Activated CD8-positive, alpha-beta memory T cell treated with anti-CD3 and anti-CD28 coated beads, Interleukin-2, amount 10 ng/mL, durations not matched to agents 7 days and 5 days (primary cell): ENCODE measurements at places on chromosomes 2 and 18. TPM values are rescaled to one million over a fixed set of nuclear protein-coding genes. Genes with fewer than 3 reads are reported as not detected.

GRCh38 chr2:161273038-161273760 lies 35.0 kb upstream of the PSMD14 start:
- H3K27me3 ChIP-seq: peaks cover 29% of the 10 kb centered on the region
- DNase-seq: no peak
- no peak overlapping the region for H3K4me3 ChIP-seq
- no peak overlapping the region for H3K27ac ChIP-seq
- peaks cover 2% of the 10 kb centered on the region for H3K4me1 ChIP-seq

- no peak for DNase-seq
- H3K4me3 ChIP-seq: peak overlapping the region; percentile 87
- peaks cover 40% of the 10 kb centered on the region for H3K4me1 ChIP-seq
- peak overlapping the region; percentile 92 for H3K27ac ChIP-seq
- peaks cover 14% of the 10 kb centered on the region for H3K27me3 ChIP-seq
Measured at GRCh38 chr2:134119117-134119712, 134.7 kb upstream of the MGAT5 start.

CYRIA gene
- total RNA-seq: 0.77 TPM

LCT gene
- total RNA-seq: 0.56 TPM

ALK gene
- not detected for total RNA-seq

DNA sequence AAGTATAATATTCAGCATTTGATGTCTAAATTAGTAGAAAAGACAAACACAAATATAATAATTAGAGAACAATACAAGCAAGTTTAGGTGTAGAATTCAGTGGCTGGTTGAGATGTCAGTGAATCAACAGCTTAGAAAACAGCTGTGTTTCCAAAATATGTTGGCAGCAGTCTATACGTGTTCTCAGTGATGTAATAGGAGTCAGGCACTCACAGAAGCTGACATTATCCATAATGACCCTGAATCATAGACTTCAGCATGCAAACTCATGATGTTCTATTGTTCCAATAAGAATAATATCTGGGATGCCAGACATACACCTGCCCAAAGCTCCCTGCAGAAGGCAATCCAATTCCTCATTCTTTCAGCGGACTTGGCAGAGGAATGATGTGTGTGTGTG lies 164.7 kb downstream of the SLC8A1 start:
- no peaks in the 10 kb centered on the region for H3K36me3 ChIP-seq
- H3K4me1 ChIP-seq: no peaks in the 10 kb centered on the region
- no peak overlapping the region for H3K27ac ChIP-seq
- DNase-seq: no peak

- DNase-seq: no peak
- H3K4me1 ChIP-seq: peaks cover 4% of the 10 kb centered on the region
- no peaks in the 10 kb centered on the region for H3K36me3 ChIP-seq
- no peak overlapping the region for H3K4me3 ChIP-seq
Measured at GRCh38 chr2:216851486-216852090, 8.3 kb downstream of the TNP1 start.

GRCh38 chr18:31562726-31563125 lies 29.0 kb upstream of the TTR start:
- H3K4me3 ChIP-seq: no peak overlapping the region
- no peaks in the 10 kb centered on the region for H3K36me3 ChIP-seq
- no peak for DNase-seq
- H3K27ac ChIP-seq: no peak overlapping the region
- H3K4me1 ChIP-seq: no peaks in the 10 kb centered on the region
- peaks cover 6% of the 10 kb centered on the region for H3K27me3 ChIP-seq

MAL gene
- 54.6 TPM for total RNA-seq

DNA sequence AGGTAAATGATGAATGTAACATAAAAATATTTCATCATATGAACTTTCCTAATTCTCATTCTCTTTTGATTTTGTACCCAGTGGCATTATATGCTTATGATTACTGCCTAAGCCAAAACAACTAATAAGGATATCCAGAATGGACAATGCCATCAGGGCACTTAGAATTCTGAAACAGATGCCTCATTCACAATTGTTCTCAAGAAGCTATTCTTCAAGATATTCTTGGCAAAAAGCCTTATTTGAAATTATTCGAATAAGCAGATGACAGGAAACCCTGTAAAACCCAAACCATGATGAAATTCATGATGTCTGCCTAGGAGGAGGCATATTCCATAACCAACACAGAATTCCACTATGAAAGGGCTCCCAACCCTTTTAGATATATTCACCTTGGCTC lies 353.2 kb upstream of the TRIB2 start:
- H3K27ac ChIP-seq: no peak overlapping the region
- no peak for DNase-seq
- no peak overlapping the region for H3K4me3 ChIP-seq
- H3K27me3 ChIP-seq: no peaks in the 10 kb centered on the region

GRCh38 chr18:36412778-36413177 lies 115.3 kb downstream of the FHOD3 start:
- no peak overlapping the region for H3K4me3 ChIP-seq
- no peak for DNase-seq
- no peaks in the 10 kb centered on the region for H3K27me3 ChIP-seq
- H3K4me1 ChIP-seq: no peaks in the 10 kb centered on the region

DNA sequence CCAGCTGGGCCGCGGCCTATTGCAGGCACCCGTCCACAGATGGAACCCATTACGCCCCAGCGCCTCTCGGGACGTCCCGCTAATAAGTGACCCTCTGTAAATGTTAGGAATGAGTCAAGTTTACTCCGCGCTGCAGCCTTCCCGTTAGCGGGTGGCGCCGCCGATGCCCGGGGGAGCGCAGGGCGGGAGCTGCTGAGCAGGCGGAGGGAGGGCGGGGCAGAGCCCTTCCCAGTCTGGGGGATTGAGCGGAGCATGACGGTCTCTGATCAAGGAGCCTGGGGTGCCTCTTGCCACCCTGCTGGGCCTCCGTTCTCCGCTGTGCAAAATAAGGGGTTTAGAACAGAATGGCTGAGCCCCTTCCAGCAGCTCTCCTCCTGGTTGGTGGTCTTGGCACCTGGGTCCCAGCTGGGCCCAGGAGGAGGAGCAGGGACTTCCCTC lies 10.5 kb downstream of the CROCC2 start:
- H3K27me3 ChIP-seq: peaks cover 14% of the 10 kb centered on the region
- H3K36me3 ChIP-seq: no peaks in the 10 kb centered on the region
- no peak overlapping the region for H3K27ac ChIP-seq
- no peaks in the 10 kb centered on the region for H3K4me1 ChIP-seq

- DNase-seq: no peak
- H3K27ac ChIP-seq: no peak overlapping the region
- H3K27me3 ChIP-seq: no peaks in the 10 kb centered on the region
- no peaks in the 10 kb centered on the region for H3K4me1 ChIP-seq
Measured at GRCh38 chr2:104746858-104747257, 107.1 kb upstream of the POU3F3 start.

MAP3K19 gene
- not detected for total RNA-seq

ST6GAL2 gene
- not detected for total RNA-seq

KIAA2012 gene
- total RNA-seq: 0.05 TPM

CFAP210 gene
- not detected for total RNA-seq
